ENCODE measurements at places on chromosomes 1 and 21.

DNA sequence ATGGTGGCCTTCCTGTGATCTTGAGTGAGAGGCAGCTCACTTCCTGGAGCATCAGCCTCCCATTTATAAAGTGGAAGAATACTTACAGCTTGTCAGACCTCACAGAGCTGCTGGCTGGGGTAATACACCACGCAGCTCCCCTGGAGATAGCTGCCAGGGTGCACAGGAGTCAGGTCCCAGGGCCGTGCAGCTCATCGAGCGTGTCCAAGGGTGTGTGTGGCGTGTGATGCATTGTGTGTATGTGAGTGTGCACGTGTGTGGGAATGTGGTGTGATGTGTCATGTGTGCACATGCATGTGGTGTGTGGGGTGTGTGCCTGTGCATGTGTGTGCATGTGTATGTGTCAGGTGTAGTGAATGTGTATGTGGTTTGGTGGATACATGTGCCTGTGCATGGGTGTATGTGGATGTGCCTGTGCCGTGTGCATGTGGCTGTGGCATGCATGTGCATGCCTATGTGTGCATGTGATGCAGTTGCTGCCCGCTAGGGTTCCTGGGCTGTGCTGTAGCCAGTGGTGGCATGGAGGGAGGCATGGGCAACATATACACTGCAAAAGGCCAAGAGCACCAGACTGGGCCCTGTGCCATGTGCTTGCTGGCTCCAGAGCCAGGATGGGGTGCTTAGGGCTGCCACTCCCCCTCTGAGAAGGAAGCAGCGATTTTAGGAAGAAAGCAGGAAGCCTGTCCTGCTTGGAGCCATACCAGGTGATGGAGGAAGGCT is 24.6 kb downstream of the WNT3A start:
- DNase-seq: no peak

GRCh38 chr21:29825345-29825744 is 114.5 kb downstream of the GRIK1 start:
- no peak for DNase-seq

DNA sequence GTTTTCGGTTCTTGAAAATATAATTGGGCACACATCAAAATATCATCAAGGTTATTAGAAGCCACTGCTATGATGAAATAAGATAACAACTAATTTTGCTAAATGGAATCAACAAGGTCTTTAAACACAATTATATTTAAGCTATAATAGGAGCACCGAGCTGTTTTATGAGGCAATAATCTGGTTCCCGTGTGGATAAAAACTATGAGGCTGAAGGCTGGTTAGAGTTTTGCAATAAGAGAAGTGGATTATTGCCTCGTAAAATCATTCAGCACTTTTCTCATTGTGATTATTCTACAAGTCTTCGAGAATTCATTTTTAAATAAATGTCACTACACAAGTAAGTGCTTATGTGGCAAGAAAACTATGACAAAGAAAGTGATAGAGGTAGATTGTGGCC is 975.7 kb upstream of the ADGRL2 start:
- no peak for DNase-seq

DNA sequence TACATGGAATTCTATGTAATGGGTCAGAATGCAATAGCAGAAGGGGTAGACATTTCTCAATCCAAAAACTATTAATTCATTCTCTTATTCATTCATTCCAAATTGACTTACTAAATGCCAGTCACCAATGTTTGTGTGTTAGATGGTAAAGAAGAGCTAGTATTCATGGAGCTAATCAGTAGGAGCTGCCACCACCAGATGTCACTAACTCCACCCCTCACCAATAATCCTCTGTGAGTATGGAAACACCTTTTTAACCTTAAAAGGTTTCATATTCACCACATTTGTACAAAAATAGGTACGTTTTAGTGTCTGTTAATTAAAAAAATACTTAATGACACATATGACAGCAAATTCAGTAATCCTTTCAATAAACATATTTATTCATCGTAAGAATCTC is 131.8 kb upstream of the PKN2 start:
- no peak for DNase-seq
